ENCODE measurements at places on chromosomes 16 and 17.

DNA sequence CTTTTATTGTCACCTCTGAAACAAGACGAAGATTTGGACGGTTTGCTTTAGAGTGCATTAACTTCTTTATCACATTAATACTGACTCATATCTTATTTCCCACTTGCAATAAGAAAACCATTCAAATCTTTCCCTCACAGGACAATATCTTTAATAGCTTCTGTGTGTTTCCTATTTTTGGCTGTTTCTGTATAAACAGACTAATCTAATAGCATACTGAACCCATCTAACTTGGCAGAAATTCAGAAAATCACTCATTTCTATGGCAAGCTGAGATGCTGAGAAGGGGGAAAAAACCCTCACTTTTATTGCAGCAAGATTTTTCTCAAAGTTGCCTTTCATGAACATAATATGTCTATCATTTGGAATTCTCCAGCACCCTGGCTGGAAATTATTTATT is 524.9 kb downstream of the WWOX start:
- no peak for DNase-seq

- DNase-seq: no peak
These were observed 77.4 kb upstream of the MAF start for GRCh38 chr16:79677799-79678530.

GRCh38 chr17:38724337-38724988 is 5.7 kb upstream of the CISD3 start:
- no peak for DNase-seq

- DNase-seq: no peak
These were observed 498.5 kb downstream of the WWOX start for GRCh38 chr16:78597809-78598570.

DNA sequence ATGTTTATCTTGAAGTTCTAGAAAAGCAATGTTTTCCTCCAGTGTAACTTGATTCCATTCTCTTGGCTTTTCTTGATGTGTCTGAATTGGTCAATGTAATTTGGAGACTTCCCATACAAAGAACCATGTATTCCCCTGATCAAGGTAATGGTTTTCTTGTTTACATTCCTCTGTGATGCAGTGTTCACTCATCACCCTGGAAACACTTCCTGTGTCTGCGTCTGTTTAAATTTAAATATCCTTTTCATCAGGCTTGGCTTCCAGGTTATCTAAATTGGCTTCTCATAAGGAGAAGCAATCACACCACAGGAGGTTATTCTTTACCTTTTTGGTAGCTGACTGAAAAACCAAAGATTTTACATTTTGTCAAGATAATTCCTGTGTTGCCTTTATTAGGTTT is 237.3 kb upstream of the WSCD1 start:
- DNase-seq: no peak

- DNase-seq: no peak
These were observed 237.6 kb upstream of the FOXF1 start for GRCh38 chr16:86272744-86273143.

DNA sequence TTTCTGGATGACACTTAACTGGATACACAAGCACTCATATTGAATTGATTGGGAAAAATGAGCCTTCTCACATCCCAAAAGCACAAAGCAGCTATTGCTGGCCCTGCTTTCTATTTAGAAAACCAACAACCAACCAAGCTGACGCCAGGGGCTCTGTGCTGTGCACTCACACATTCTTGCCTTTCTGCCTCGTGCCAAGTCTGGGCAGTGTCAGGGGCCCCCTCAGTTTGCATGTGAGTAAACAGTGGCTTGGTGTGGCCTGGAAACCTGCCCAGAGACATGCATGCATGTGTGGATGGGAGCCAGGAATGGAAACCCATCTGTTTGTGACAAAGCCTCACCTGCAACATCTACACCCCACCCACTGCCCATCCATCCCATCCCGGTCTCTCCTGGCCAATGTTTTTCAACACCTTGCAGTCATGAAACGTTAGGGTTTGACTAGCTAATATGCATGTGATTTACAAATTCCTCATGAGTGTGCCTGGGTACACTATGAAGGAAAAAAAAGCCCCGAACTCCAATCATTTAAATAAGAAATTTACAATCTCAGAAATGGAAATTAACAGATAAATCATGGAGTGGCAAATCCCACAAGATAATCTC is 20.4 kb downstream of the MIEF2 start:
- no peak for DNase-seq

- no peak for DNase-seq
These were observed 41.4 kb downstream of the SMG6 start for GRCh38 chr17:2262135-2262587.

GRCh38 chr17:65328567-65328966 is 191.4 kb downstream of the RGS9 start:
- DNase-seq: no peak

Measured in KBM-7 (cell line).